ENCODE measurements at places on chromosomes 13 and 19. TPM values are rescaled to one million over a fixed set of nuclear protein-coding genes. Genes with fewer than 3 reads are reported as not detected.

The LMTK3 gene
- 9.5 TPM for total RNA-seq

The WDR62 gene
- total RNA-seq = 0.78 TPM

The MUC16 gene
- total RNA-seq = not detected

The LGALS4 gene
- 1.4 TPM for total RNA-seq

The LYPD5 gene
- total RNA-seq = 1.6 TPM

The FFAR1 gene
- total RNA-seq = not detected

The OR10H1 gene
- not detected for total RNA-seq

DNA sequence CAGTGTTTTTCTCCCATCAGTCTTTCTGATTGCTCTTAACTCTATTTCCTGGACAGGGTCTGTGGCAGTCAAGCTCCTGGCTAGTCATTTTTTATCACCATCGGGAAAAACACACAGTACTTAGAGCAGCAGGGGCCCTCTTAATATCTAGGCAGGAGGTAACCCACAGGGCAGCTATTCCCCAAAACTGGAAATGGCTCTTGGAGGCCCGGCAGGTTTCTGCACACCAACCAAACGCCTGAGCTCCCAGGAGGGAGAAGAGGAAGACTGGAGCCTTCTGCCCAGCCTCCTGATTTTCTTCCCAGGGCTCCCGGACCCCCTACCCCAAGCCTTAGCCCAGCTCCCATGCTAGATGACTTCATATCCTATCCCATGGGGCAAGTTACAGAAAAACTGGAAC, 49.3 kb upstream of the VSTM2B start:
- DNase-seq = no peak

DNA sequence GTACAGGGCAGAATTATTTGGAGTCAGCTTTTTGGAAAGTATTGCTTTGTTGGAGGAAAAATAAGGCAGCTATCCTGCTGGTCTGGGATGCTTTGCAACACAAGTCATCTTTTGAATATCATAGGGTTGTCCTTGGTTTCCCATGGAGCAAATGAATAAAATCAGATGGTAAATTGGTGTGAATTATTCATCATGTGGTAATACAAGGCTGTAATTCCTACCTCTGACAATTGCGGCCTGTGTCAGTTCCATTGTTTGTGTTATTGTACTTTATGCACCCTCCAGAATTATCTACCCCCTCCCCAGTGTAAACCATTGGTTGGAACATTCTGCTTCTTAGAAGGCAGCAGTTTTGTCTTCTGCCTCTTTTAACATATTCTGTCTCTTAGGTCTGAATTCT, 46.2 kb downstream of the RNASEH2B start:
- no peak for DNase-seq

DNA sequence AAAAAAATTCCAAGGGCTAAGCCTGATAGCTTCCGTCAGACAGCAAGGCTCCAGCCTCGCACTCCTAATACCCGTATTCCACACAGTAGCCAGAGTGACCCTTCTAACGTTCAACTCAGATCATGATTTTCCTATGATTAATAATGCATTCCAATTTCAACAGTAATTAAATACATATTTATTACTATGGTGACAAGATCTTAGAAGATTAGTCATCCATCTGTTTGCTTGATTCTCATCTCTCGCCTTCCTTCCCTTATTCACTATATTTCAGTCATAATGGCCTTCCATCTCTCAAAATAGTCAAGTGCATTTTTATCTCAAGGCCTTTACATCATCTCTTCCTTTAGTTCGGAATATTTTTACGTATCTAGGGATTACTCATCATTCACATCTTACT, 621.2 kb upstream of the SPRY2 start:
- no peak for DNase-seq

GRCh38 chr13:83666141-83666540, 216.1 kb downstream of the SLITRK1 start:
- DNase-seq = no peak

DNA sequence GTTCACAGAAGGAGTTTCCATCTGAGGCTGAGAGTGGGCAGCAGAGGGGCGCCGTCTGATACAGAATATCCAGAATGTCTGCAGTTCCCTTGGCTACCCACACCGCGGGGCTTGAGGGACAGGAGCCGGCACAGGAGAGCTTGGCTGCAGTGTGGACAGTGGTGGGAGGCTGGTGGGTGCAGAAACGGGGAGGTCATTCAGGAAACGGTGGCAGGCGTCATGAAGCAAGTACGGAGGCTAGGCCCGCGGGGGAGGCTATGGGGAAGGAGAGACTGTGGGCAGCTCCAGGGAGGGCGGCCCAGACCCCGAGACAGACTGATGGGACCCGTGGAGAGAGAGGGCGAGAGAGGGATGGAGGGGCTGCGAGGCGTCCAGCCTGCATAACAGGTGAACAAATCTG, 55.2 kb upstream of the UQCRFS1 start:
- DNase-seq = no peak

- no peak for DNase-seq
These were observed 197.9 kb downstream of the SUCLA2 start for GRCh38 chr13:47803131-47803530.

DNA sequence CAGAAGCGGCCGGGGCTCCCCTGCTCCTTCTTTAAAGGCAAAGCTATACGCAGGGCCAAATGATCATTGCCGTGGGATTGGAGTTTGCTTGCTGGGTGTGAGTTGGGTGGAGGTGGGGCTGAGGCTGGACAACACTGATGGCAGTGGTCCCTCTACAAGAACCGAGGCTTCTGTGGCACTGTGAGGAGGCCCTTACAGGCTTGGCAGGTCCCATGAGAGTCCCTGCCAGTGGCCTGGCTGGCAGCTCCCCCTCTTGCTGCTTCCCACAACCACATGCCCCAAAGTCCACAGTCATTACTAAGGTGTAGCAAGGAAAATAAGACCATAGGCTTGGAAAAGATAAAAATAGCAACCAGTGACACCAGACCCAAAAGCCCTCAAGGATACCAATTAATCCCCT, 98.4 kb downstream of the ANKRD10 start:
- no peak for DNase-seq

DNA sequence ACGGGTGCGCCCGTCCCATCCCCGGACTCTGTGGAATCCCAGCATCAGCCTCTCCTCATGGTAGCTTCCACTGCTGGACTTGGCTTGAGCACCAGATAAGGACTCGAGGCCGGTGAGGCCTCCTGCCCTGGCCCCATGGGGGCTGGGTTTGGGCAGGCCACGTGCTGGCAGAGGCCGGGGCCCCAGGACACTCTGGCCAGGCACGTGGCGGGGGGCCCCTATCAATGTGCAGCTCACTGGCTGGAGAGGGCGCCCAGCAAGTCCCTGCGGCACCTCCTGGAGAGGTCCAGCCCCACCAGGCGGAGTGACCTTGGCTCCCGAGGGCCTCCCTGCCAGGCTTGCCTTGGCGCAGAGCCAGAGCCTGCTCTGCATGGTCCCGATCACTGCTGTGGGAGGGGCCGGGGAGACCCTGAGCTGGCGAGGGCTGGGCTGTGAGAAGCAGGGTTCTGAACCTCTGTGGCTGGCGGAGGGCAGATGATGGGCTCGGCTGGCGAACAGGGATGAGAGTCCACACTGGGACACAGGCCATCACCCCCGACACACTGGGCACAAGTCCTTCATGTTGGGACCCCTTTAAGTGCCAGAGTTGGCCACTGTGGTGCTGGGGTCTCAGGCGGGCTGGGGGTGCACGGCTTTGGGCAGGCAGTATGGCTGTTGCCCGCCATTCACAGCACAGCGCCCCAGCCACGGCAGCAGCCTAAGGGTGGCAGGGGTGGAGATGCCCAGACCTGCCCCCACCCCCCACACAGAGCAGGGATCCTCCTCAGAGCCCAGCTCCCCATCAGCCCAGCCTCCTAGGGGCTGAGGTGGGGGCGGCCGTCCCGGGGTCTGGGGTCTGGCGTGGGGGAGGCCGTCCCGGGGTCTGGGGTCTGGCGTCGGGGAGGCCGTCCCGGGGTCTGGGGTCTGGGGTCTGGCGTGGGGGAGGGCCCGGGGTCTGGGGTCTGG, 19.1 kb downstream of the CEBPG start:
- no peak for DNase-seq

GRCh38 chr13:24629320-24629719, 50.9 kb upstream of the ATP12A start:
- no peak for DNase-seq

GRCh38 chr13:80109303-80109702, 231.6 kb downstream of the SPRY2 start:
- no peak for DNase-seq

GRCh38 chr19:956766-957440, 27.2 kb upstream of the WDR18 start:
- DNase-seq = no peak

DNA sequence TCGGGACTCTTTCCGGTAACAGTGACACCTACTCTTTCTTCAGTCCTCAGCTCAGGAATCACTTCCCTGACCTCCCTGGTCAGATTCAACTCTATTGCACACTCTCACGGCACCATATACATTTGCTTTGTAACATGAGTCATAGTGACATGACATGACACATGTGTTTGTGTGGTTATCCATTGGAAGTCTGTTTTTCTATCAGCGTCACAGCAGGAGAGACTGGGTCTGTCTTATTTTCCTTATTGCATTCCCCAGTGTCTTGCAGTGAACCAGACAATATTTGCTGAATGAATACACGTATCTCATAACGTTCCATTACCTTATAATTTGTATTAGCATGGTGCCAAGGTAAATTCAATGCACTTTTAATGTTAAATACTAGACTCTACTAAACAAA, 102.0 kb downstream of the DCLK1 start:
- DNase-seq = no peak

DNA sequence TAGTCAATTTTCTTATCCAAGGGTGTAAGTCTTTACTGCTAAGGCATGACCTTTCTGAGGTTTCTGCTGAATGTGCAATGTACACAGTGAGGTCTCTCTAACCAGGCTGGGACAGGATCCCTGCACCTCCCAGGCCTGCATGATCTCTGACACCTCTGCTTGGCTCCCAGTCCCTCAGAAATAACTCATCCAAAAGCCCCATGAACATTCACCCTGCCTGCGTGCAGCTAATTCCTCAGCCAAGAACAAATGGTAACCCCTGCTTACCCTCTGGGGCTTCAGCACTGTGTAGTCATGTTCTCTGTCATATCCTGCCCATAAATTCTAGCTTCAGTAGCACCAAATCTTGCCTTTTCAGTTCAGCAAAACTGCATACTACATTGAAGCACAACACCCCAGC, 1146.3 kb upstream of the MIR17HG start:
- no peak for DNase-seq

GRCh38 chr19:2969104-2969504, 8.3 kb upstream of the TLE6 start:
- no peak for DNase-seq

DNA sequence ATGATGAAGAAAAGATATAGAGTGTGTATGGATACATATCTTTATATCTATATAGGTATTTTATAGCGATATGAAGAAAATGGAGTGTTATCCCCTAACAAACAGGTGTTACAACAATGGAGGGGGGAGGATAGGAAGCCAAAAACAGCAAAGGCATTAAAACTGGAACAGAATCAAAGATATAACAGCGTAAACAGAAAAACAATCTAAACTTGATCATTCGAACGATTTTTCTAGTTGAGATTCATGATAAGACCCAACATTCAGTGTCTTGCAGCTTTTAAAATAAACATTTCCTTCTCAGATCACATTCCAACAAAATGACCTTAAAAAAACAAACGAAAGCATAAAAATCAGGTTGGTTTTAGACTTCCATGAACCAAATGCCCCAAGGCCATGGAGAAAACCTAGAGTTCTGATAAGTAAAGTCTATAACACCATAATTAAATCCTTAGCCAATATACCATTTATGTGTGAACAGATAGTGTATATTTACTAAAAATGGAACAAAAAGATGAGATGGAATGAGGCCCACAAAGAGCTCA, 55.7 kb downstream of the CAB39L start:
- DNase-seq = no peak

DNA sequence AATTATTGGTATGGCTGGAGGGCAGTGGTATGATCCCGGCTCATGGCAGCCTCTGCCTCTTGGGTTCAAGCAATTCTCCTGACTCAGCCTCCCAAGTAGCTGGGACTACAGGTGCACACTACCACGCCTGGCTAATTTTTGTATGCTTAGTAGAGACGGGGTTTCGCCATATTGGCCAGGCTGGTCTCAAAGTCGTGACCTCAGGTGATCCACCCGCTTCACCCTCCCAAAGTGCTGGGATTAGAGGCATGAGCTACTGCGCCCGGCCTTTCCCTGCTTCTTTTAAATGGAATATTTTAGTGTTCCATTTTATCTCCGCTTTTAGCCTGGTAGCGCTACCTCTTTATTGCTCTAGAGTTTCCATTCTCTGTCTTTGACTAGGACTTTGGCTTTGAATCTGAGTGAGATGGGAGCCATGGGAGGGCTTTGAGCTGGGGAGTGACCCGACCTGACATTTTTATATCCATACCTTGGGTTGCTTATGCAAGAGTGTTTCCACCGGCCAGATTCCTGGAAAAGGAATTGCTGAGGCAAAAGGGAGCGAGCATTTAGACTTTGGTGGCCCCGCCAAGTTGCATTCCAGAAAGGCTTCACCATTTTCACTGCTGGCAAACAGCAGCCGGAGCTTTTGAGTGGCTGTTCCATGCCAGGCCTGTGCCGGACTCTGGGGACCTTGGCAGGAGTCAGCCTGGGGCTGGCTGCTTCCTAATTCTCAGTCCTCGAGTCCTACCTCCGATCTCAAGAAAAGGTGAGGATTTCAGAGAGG, 22.9 kb downstream of the BICRA start:
- DNase-seq = no peak

- no peak for DNase-seq
These were observed 168.9 kb downstream of the TEX29 start for GRCh38 chr13:111489301-111489700.

DNA sequence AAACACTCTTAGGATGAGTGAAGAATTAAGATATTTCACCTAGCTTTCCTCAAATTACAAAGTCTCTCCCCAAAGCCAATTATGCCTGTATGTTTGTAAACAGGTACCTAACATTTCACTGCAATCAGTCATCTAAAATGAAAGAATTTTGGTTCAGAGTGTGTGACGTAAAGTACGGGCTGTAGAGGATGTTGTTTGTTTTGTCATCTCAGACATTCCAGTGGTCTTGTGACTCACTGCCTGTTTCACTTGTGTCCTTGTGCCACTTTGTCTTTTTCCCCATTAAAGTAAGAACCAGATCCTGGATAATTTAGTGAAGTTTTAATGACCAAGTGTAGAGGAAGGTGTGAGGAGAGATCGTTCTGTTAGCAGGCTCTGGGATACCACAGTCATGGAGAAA, 28.6 kb upstream of the EID2 start:
- no peak for DNase-seq

GRCh38 chr13:75430436-75431209, 51.3 kb downstream of the TBC1D4 start:
- no peak for DNase-seq
